Stimulated activated CD8-positive, alpha-beta memory T cell treated with anti-CD3 and anti-CD28 coated beads, Interleukin-15, amount 100 ng/mL, for 48 hours (primary cell): ENCODE measurements at places on chromosomes 5 and 9.

- DNase-seq, result no peak
These were observed 8.8 kb downstream of the SPRY4 start for GRCh38 chr5:142316051-142316450.

DNA sequence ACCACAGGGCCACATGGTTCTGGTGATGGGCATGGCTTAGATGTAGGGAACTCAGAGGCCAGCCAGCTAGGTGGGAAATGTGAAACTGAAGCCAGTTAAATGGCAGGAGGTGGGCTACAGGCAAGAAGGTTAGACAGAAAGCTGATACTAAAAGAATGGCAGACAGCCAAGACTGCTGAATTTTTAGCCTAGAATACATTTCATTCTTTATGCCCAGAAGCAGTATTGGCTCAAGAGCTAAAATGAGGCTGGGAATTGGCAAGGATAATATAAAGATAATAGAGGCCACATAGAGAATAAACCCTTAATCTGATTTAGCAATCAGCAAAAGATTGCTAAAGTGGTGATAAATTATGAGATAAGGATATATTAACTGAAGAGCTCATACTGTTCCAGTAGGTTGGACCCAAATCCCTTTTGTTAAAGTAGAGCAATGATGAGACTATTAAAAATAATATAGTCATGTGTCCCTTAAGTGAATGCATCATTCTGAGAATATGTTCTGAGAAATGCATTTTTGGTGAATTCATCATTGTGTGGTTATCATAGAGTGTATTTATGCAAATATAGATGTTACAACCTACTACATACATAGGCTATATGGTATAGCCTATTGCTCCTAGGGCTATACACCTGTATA lies 234.3 kb downstream of the CHSY3 start:
- DNase-seq, result no peak

DNA sequence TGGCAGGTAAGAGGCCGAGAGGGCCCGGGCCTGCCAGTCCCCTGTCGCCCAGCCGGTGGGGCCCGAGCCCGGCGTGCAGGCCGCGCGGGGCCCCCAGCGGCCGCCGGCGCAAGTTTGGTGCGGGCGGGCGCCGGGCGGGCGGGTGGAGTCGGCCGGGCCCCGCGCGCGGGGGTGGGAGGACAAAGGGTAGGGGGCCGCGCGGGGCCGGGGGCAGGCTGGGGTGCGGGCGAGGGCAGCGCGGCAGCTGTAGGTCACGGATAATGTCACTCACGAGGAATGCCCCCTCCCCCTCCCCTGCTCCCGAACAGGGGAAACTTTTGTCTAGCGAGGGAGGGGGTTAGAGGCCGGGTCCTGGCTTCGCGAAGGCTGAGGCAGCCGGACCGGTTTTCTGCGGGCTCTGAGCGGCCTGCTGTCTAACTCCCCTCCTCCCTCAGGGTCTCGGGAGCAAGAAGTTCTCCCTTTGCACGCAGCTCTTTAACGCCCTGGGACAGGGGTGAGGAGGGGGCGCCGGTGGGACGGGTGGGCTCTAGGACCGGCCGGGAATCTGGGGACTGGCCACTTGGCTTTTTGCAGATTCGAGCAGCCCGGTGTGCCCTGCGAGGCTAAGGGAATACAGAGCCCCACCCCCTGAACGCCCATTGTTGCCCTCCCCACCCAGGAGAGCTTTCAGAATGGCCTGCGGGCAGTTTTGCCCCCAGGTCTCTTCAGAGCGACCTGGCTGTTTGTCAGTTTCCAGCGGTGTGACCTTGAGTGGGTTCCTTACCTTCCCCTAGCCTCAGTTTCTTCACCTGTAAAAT lies 21.3 kb upstream of the NDST1 start:
- DNase-seq, result peak; percentile 4

GRCh38 chr9:18111146-18111545 lies 362.8 kb upstream of the ADAMTSL1 start:
- DNase-seq, result no peak

DNA sequence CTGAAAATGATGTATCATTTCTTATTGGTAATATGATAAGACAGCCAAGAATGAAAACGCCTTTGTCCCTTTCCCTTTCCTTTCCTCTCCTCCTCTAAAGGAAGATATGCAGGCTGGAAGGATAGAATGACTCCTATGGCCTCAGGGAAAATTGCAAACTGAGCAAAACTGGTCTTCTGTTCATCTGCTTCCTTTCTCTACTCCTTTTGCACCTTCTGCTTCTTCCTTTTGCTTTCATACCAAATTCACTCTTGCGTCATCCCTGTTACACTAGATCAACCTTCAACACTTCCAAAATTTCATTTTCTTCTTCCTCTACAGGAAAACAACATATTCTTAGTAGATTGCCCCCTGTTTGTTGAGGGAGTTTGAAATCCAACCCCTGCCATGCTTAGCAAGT lies 234.1 kb downstream of the ADAMTS6 start:
- DNase-seq, result no peak
